NCI-H2171 treated with DMSO at 0.1 percent for 48 hours (cell line): ENCODE measurements at places on chromosomes 7 and 10.

DNA sequence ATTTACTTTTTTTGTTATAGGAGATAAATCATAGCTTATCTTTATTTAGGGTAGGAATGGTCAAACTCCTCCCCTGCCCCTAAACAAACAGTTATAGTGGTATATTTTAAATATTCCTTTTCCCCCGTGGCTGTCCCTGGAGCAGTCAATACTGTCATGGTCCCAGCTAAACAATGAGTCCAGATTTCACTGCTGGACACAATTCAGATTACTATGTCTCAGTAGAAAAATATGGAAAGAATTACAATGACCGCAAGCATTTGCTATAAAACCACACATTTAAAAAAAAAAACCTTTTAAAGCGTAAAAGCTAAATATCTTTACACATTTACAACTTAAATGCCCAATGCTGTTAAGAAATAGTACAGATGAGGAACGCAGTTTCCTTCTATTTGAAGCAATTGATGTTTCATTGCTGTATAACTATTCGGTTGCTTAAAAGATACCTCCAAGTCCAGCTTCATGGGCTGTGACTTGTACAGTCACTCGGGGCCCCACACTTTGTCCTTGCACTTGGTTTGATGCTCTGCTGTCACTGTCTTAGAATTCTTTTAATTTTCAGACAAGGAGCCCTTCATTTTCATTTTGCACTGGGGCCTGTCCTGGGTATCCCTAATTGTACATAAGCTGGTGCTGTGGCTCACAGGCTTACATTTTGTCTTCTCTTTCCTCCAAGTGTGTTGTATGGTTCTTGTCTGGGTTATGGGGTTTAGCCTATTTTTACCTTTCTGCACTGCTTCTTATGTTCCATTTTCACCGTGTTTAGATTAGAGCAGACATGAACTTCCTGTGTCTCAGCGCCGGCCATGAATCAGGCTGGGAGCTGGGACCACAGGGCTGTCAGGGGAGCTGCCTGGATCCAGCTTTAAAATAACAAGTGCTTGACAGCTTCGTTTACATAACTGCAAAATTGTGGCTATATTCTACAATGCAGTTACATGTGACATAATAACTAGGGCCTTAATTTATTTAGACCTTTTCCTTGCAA, 530.2 kb upstream of the FZD8 start:
- no peak for DNase-seq

GRCh38 chr7:70313271-70313670, 715.0 kb downstream of the AUTS2 start:
- no peak for DNase-seq

- no peak for DNase-seq
Measured at GRCh38 chr10:71201849-71202248, 10.5 kb upstream of the UNC5B start.

GRCh38 chr10:124002391-124003069, 90.9 kb downstream of the CHST15 start:
- no peak for DNase-seq

DNA sequence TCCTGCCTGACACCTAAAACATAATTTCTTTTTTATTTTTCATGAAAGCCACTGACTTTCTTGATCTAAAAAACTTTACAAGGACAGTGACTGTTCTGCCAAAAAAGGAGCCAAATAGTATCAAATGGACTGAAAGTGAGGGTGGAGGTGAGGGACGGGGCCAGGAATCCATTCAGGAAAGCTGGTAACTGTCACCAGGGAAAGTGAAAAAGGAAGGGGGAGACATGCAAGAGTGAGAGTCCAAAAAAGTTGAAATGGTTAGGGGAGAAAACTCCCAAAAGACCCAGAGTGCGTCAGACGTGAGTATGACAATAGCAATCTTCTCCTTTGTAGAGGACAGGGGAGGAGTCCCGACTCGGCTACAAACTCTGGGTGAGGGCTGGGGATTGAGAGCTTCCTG, 2.9 kb upstream of the PRAP1 start:
- no peak for DNase-seq

- no peak for DNase-seq
Measured at GRCh38 chr7:86949052-86949778, 110.2 kb downstream of the ELAPOR2 start.

GRCh38 chr10:31120961-31121685, 89.5 kb upstream of the ZNF438 start:
- DNase-seq, result no peak

- no peak for DNase-seq
Measured at GRCh38 chr7:108802650-108803049, 233.0 kb downstream of the DNAJB9 start.

DNA sequence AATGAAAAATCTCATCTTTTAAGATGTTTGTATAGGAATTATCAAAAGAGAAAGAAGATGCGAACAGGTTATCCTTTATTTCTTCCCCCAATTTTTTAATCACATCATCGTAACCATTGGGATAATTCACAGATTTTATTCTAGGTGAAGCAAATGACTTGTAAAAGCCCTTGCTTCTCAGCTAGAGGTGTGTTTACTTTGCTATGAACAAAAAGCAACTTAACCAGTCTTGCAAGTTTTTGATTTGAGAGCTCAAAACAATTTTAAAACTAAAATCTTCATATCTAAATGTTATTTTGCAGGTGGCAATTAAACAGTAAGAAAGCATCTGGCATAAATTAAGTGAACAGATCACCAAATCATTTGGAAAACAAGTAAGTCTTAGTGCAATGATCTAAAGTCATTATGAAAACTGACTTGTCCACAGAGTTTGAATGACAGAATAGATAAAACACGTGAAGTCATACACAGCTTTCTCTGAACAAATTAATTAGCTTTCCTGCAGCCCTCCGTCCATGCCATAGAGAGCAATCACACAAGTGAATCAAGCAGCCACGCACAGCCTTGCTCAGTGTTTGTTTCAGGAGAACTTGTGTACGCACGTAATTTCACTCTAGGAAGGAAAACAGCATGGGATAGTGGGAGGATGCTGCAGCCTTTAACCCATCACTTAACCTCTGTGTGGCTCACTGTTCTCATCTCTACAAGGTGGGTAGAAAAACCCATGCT, 85.0 kb upstream of the ZNF800 start:
- DNase-seq, result no peak

DNA sequence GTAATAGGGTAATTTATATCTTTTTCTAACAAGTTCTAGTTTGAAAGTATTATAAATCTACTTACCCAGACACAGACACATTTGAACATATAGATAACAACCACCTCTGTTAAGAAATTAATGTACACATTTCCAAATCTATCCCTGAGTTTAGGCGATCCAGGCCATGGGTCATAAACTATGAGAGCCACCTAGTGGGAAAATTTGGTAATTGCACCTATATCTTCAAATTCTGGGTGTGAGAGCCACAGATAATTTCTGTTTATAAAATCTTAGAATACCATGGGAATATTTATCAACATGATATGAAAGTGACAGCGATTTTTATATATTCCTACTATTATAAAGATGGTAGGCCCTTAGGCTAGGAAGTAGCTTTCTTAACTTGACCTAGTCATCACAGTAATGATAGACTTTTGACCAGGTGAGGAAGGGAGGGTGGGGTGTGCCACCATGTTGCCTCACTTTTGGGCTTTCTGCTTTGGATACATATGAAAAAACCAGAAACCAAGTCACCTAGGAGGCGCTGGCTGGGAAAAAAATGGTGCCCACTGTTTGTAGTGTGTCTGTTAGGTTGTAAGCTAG, 8.0 kb upstream of the EPHA1 start:
- peak; percentile 59 for DNase-seq
